ENCODE measurements at places on chromosomes 5 and 9.

GRCh38 chr5:76468635-76469425 is 65.7 kb downstream of the IQGAP2 start:
- no peak for DNase-seq

- DNase-seq = no peak
Observed at GRCh38 chr5:158869854-158870253, 229.9 kb downstream of the EBF1 start.

- no peak for DNase-seq
Observed at GRCh38 chr9:132731230-132731629, 61.0 kb downstream of the GTF3C4 start.

DNA sequence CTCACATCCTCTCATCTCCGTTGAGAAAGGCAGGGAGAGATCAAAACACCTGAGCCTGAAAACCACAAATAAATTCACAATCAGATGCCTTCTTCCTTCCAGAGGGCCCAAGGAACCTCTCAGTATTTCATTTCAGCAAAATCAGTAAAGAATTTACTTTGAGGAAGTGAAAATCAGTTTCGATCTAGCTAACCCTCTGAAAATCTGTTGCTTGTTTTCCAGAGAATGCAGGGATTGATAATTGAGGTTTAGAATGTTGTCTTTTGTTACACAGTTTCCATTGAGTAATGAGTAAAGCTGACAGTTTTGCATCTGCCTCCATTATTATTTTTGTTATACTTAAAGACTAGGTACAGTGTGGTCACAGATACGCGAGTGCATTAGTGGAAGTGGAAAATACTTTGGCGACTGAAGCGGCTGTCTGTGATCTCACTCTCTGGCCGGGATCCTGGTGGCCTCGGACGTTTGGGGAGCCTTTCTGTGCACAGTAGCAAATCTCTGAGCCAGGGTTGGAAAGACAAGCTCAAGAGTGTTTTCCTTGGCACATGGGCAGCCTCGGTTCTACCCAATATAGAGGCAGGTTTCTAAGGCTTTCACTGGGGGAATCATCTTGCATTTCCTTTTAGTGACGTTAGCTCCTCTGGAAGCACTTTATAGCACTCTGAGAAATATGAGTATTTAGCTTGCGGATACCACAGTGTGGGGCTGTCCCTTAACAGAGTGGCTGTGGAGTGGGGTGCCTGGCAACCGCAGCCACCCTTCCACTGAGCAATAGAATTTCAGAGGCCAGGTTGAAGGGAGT is 32.2 kb upstream of the ANGPTL2 start:
- DNase-seq = no peak

DNA sequence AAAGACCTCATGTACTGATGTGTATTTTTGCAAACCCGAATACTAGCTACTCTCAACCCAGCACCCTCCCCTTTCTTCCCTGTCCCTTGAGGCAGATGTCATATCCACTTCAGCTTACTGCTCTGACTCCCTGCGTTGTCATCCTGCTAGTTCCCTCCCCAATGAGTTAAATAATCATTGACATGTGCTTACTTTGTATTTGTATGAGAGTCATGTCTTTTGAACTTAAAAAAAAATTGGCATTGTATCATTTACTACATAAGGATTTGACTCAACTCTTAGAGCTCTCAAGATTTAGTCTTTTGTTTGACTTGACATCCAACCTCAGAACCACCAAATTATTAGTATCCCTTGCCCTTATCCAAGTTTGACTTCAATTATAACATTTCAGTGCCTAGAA is 219.7 kb upstream of the TUT7 start:
- no peak for DNase-seq

GRCh38 chr5:137223324-137224295 is 275.5 kb downstream of the SPOCK1 start:
- no peak for DNase-seq

GRCh38 chr9:132026932-132027585 is 52.6 kb downstream of the MED27 start:
- DNase-seq = no peak

DNA sequence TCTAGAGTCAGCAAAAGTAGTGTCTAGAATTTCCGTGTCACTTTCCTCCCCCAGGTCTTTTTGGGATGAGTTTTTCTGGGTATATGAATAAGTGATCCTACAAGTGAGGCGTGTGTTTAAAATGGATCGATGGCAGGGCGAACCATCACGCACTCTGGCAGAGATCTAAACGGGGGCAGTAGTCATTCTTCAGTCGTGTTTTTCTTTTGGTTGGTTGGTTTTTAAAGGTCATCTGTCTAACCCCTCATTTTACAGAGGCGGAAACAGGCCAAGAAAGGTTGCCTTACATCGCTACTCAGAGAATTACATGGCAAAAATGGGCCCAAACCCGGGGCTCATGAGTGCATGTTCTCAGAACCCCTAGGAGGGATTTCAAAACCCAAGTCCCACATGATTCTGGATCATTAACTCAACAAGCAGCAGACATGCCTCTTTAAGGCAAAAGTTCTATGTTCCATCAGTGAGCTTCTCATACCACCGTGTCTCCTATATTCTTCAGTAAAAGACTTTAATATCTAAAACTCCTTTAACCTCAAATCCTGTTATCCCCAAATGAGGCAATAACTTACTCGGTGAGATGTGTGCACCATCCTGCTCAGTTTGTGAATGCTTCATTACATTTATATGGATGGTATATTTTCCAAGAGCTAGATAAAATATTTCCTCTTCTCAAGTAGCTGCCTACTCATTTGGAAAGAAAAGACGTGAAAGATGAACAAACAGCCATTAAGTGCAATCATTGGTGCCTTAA is 145.8 kb downstream of the AOPEP start:
- no peak for DNase-seq

- no peak for DNase-seq
Observed at GRCh38 chr9:108910914-108911313, 23.0 kb downstream of the ELP1 start.

- no peak for DNase-seq
Observed at GRCh38 chr5:106780355-106780754, 890.4 kb downstream of the EFNA5 start.

GRCh38 chr9:133759146-133759900 is 21.2 kb upstream of the SARDH start:
- DNase-seq = no peak

DNA sequence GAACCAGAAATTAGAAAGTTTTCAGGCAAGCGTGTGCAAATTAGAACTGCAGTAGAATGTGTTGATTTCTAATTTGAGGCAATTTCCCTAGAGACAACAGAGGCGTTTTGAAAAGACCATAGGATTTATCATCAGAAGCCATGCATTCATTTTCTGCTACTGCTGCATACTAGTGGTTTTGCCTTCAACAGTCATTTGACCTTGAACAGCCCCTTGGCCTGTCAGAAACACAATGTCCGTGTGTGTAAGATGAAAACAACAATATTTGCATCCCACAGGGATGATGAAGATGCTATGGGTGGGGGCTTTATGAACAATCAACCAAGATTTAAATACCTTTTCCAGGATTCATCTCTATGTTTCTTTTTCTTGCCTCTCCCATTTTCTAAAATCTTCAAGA is 73.7 kb downstream of the PDE4D start:
- no peak for DNase-seq

DNA sequence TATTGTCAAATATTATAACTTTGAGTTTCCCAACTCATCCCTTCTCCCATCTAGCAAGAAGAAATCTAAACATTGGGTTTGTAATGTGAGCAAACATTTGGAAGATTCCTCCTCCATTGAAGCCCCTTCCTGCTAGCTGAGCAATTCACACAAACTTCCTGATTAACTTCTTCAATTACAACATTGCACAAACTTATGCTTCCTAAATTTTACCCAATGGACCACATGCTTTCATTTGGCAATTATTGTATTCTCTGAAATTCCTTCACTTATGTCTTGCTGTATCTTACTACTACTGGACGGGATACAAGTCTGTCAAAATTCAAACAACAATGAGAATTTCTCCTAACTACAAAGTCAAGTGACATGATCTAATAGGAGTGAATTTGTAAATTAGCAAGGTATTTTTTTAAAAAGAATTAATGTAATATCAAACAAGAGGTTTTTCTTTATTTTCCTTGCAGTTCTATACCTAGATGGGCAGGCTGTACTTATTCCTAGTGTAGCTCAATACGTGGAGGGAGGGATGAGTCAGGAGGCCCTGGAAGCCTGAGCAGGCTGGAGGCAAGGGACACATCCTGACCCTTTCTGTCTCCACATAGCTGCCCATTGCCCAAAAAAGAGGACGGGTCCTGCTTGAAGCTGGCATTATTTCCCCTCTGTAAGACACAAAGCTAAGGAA is 11.8 kb upstream of the IFNW1 start:
- DNase-seq = no peak

DNA sequence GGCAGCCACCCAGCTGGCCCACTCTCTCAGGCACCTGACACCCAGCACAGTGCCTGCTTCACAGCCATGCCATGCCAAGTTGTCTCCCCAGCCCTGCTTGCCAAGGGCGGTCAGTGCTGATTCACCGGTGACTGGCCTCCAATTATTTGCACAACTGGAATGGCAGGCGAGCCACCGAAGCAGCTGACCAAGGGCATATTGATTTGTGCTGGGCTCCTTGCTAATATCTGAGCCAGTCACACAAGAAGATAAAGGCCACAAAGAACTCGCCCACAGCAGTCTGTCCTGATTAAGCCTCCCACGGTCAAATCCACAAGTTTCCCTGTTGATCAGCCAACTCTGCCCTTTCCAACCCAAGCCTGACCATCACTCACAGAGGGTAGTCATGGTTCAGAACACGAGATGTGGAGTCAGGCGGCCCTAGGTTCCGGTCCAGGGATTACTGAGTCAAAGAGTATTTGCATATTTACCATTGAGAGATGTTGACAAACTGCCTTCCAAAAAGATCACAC is 6.4 kb upstream of the EEIG1 start:
- DNase-seq = no peak

GRCh38 chr9:68913054-68913453 is 100.9 kb downstream of the PRKACG start:
- no peak for DNase-seq

DNA sequence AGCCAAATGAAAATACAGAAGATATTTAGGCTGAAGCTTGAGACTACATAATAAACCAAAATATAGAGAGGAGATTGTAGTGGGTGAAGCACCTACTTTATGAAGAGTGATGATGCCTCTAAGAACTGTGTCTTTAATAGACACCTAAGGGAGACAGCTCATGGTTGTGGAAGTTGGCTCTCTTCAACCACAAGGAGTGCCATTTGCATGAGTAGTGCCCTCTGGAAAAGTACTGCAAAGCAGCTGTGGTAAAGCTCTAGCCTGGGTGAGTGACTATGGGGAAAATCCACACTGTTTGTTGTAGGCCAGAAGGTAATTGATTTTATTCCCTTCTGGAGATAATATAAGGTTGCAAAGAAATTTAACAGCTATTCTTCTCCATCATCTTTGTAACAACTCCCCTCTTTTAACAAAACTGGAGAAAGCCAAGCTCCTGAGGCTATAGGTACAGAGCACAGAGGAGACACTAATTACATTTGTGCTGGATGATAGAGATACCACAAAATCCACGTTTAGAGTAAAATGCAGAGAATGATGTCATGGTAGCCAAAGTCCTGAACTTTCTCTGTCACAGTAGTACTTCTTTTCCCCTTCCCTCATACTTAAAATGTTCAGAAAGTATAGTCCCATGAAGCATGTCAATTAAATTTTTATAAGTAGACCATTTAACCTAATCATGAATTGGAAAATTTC is 122.8 kb downstream of the STARD4 start:
- no peak for DNase-seq

- no peak for DNase-seq
Observed at GRCh38 chr5:5198135-5198534, 58.0 kb downstream of the ADAMTS16 start.

DNA sequence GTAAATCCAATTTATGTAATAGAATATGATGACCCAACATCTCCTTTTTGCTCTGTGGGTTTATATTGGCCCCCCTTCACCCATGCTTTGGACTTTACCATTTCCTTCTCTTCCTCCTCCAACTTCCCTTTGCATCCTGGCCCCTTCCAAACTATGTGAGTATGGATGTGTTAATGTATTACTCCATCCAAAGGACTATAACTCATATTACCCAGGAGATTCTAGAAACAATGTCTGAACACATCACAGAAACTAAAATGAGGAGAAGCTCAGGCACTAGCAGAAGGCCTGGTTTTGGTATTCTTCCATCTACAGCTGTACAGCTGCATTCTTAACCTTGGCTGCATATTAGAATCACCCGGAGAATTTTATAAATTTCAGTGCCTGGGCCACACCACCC is 110.7 kb downstream of the PDE4D start:
- no peak for DNase-seq

GRCh38 chr5:32421075-32421474 is 23.5 kb downstream of the ZFR start:
- DNase-seq = no peak

GRCh38 chr9:72415163-72415562 is 50.2 kb upstream of the ZFAND5 start:
- DNase-seq = no peak

Data from CD4-positive, alpha-beta T cell treated with Interleukin-12 subunit alpha and Interleukin-12 subunit beta, for 1 hour (primary cell).